ENCODE measurements at places on chromosomes 2 and 18. TPM values are rescaled to one million over a fixed set of nuclear protein-coding genes. Genes with fewer than 3 reads are reported as not detected.

The DNAJC5G gene
- 1.2 TPM for total RNA-seq

The NR4A2 gene
- 0.88 TPM for total RNA-seq

The TFCP2L1 gene
- 0.14 TPM for total RNA-seq

The NEB gene
- 30.5 TPM for total RNA-seq

The RBKS gene
- total RNA-seq = 2.7 TPM

The CROCC2 gene
- total RNA-seq = not detected

The BCL11A gene
- total RNA-seq = 27.1 TPM

The PAPOLG gene
- total RNA-seq = 6.9 TPM

The CACNB4 gene
- 0.25 TPM for total RNA-seq

The B4GALT6 gene
- 5.3 TPM for total RNA-seq

The SULT1C2 gene
- total RNA-seq = 1.9 TPM

The SATB2 gene
- total RNA-seq = 1.1 TPM

The ALLC gene
- total RNA-seq = not detected

The OTX1 gene
- total RNA-seq = not detected

The DNAH7 gene
- total RNA-seq = 0.11 TPM

The PTPN18 gene
- 13.9 TPM for total RNA-seq

The ZSWIM2 gene
- total RNA-seq = not detected

The C2orf15 gene
- total RNA-seq = not detected

The ALPP gene
- total RNA-seq = not detected

The SIX2 gene
- 0.91 TPM for total RNA-seq

The SAG gene
- not detected for total RNA-seq

The ARL5A gene
- total RNA-seq = 53.9 TPM

The PLEK gene
- 4.8 TPM for total RNA-seq

The CABYR gene
- not detected for total RNA-seq

The KCNS3 gene
- 4.0 TPM for total RNA-seq

The C1QL2 gene
- not detected for total RNA-seq

The GAREM2 gene
- 0.93 TPM for total RNA-seq

The CCBE1 gene
- total RNA-seq = 3.2 TPM

The TRIM54 gene
- 285 TPM for total RNA-seq

The LIMS2 gene
- 173 TPM for total RNA-seq

The KHK gene
- 2.9 TPM for total RNA-seq

The GAD1 gene
- not detected for total RNA-seq

The MOGAT1 gene
- total RNA-seq = 0.44 TPM

The REG3G gene
- not detected for total RNA-seq

The LGALSL gene
- 8.1 TPM for total RNA-seq

The RMDN2 gene
- total RNA-seq = 6.5 TPM

The ARHGEF4 gene
- 5.3 TPM for total RNA-seq

The IL37 gene
- not detected for total RNA-seq

The GALNT14 gene
- 0.14 TPM for total RNA-seq

The PDE1A gene
- 17.3 TPM for total RNA-seq

The ZAP70 gene
- total RNA-seq = 0.55 TPM

The INHBB gene
- 3.2 TPM for total RNA-seq

The GEN1 gene
- 4.3 TPM for total RNA-seq

The AQP12B gene
- not detected for total RNA-seq

The PLEKHH2 gene
- total RNA-seq = 1.3 TPM

The DPP10 gene
- total RNA-seq = 0.16 TPM

The SPR gene
- 53.5 TPM for total RNA-seq

The DES gene
- 15,954 TPM for total RNA-seq

The GPR39 gene
- total RNA-seq = not detected

The SKOR2 gene
- total RNA-seq = not detected

The ARHGAP15 gene
- 7.0 TPM for total RNA-seq

The CCNYL1 gene
- 7.6 TPM for total RNA-seq

The ANKRD62 gene
- total RNA-seq = not detected

The SGPP2 gene
- 2.3 TPM for total RNA-seq

The GREB1 gene
- 7.8 TPM for total RNA-seq

The TSPYL6 gene
- total RNA-seq = 0.08 TPM
